ENCODE measurements at places on chromosomes 7 and 10. TPM values are rescaled to one million over a fixed set of nuclear protein-coding genes. Genes with fewer than 3 reads are reported as not detected.

Gene MKI67
- total RNA-seq, result 4.6 TPM

Gene PLEKHS1
- not detected for total RNA-seq

Gene CALHM1
- not detected for total RNA-seq

Gene PAX4
- not detected for total RNA-seq

Gene PON1
- 1.00 TPM for total RNA-seq

GRCh38 chr10:87852089-87852488, 11.2 kb downstream of the KLLN start:
- DNase-seq, result no peak

GRCh38 chr7:136063326-136063666, 86.1 kb upstream of the MTPN start:
- DNase-seq, result no peak

GRCh38 chr7:158016180-158017097, 571.2 kb downstream of the PTPRN2 start:
- DNase-seq, result no peak

- peak; percentile 7 for DNase-seq
These were observed 19.1 kb downstream of the ATOH7 start for GRCh38 chr10:68212721-68213352.

- DNase-seq, result no peak
These were observed 336.6 kb downstream of the HPSE2 start for GRCh38 chr10:98899018-98899417.

DNA sequence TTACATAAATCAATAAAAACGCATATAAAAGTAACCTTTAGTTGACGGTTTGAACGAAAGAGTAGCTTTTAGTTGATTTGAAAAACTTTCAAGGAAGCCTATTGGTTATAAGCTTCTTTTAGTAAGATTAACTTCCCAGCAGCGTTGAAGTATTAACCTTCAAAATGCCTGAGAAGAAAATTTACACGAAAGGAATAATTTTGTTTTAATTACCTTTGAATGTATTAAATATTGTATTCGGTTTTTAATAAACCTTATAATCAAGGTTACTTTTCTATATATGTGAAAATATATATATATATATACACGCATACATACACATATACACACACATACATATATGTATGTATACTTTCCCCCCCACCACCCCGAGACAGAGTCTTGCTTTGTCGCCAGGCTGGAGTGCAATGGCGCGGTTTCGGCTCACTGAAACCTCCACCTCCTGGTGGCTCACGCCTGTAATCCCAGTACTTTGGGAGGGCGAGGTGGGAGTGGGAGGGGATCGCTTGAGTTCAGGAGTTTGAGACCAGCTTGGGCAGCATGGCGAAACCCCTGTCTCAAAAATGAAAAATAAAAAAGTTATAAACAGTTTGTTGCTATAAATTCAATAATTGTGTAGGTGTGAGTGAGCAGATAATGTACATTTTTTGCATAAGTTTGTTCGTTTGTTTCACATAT, 57.6 kb upstream of the EZH2 start:
- peak; percentile 30 for DNase-seq

GRCh38 chr10:116815641-116816415, 33.5 kb upstream of the ENO4 start:
- peak; percentile 80 for DNase-seq

- DNase-seq, result no peak
These were observed 23.7 kb upstream of the TNKS2 start for GRCh38 chr10:91774571-91774970.

- DNase-seq, result no peak
These were observed 154.6 kb downstream of the FOXP2 start for GRCh38 chr7:114569220-114569619.

DNA sequence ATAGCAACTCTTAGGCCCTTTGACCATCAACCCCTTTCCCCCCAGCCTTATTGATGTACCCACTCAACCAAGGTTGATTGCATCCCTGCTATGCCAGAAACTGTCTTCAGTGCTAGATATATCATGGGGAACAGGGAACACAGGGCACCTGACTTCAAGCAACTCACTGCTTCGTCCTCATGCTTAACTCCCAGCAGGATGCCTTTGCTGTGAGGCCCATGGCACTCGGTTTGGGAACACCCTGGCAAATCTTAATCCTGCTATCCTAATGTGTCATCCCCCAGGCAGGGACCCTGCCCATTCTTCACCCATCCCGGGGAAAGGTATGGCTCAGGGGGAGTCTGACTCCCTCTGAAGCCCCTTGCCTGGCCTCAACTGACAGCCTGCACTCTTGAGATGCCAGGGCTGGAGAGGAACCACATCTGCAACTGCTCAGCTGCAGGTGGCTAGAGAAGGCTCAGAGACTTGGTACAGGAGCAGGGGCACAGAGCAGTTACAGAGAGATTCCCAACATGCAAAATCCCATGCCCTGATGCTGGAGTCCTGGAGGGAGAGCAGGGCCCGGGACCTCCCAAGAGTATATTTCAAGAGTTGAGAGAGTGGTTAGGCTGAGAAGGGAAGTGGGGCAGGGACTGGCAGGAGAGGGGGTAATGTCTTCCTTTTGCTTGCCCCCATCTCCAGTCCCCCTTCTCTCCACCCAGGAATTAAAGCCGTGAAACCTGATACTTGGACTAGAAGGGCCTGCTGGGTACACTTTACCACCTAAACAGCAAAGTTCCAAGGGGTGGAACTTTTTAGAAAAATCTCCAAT, 2.4 kb upstream of the UNC5B start:
- DNase-seq, result no peak

- no peak for DNase-seq
These were observed 642.1 kb downstream of the INHBA start for GRCh38 chr7:41060796-41061195.

- no peak for DNase-seq
These were observed 24.6 kb upstream of the TMEM213 start for GRCh38 chr7:138773176-138773575.

DNA sequence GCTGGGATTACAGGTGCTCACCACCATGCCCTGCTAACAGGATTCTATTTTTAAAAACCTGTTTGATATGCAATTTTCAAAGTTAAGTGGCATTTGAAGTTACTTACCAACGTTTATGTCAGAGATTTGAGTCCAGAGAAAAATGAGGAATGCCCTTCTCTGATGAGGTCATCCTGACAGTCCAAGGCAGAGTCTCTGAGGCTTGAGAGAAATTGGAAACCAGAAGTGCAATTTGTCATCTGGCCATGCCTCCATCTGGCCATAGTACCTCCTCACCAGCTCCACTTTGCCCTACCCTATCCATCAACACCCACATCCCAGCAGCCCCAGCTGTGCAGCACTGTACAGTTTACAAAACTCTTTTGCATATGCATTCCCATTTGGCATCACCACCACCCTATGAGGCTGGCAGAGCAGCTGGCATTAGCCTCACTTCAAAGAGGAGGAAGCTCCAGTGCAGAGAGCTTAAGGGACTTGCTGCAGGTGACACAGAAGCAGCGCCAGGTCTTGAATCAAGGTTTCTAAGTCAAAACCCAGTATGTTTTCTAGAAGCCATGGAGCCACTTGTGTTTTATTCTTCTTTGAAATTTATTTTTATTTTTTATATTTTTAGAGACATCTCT, 54.5 kb upstream of the PDZD8 start:
- DNase-seq, result no peak

- peak; percentile 5 for DNase-seq
These were observed 59.1 kb downstream of the ANKRD26 start for GRCh38 chr10:27041196-27041595.

GRCh38 chr7:71005109-71005508, 126.8 kb upstream of the GALNT17 start:
- DNase-seq, result no peak

GRCh38 chr10:63265222-63265617, 132.1 kb downstream of the NRBF2 start:
- peak; percentile 42 for DNase-seq

GRCh38 chr10:3772361-3773171, 12.4 kb downstream of the KLF6 start:
- no peak for DNase-seq
